Gastrocnemius medialis (tissue), 4 donors: ENCODE measurements at places on chromosomes 1 and 21.

DNA sequence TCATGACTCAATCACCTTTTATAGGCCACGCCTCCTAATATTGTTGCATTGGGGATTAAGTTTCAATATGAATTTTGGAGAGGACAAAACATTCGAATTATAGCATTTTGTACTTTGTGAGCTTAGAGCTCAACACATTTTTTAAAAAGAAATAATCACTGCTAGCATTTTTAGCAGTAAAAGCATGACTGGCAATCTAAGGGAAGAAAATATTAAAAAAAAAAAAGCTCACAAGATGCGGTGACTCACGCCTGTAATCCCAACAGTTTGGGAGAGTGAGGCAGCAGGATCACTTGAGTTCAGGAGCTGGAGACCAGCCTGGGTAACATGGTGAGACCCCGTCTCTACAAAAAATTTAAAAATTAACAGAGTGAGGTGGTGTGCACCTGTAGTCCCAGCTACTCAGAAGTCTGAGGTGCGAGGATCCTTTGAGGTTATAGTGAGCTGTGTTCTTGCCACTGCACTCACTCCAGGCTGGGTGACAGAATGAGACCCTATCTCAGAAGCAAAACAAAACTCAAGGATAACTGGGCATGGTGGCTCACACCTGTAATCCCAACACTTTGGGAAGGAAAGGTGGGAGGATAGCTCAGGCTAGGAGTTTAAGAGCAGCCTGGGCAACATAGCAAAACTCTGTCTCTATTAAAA, 28.8 kb upstream of the DIPK1A start:
- H3K27ac ChIP-seq: no peak overlapping the region
- H3K36me3 ChIP-seq: no peaks in the 10 kb centered on the region
- H3K4me1 ChIP-seq: no peaks in the 10 kb centered on the region
- no peaks in the 10 kb centered on the region for H3K27me3 ChIP-seq
- no peak overlapping the region for H3K4me3 ChIP-seq
- DNase-seq: no peak

DNA sequence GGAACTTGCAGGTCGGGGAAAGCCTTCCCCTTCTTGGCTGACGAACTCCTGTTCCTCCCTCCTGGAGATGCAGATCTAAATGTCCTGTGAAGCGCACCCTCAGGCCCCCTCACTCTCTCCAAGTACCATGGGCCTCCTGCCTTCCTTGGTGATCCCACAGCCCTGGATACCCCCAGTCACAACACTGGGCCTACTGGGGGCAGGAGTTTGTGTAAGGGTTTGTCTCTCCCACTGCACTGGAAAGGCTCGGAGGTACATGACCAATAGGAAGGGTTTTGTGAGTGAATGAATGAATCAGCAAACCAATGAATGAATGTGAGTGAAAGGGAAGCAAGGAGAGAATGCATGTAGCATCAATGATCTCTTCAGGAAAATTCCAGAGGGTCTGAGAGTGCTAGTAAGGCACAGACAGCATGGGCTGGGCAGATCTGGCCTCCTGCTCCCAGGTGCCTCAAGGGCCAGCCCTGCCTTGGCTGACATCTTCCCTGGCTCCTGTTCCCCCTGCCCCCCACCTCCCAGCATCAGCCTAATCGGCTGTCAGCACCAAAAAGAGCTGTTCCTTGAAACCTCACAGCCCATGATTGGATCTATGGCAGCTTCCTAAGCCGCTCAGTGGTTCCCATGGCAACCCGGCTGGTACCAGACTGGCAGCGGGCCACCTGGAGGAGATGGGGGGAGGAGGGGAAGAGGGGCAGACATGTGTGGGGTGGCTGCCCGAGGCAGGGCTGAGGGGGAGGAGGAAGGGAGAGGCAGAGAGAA, 95.8 kb downstream of the VWA5B1 start:
- DNase-seq: no peak
- H3K27me3 ChIP-seq: peaks cover 12% of the 10 kb centered on the region
- no peak overlapping the region for H3K27ac ChIP-seq

DNA sequence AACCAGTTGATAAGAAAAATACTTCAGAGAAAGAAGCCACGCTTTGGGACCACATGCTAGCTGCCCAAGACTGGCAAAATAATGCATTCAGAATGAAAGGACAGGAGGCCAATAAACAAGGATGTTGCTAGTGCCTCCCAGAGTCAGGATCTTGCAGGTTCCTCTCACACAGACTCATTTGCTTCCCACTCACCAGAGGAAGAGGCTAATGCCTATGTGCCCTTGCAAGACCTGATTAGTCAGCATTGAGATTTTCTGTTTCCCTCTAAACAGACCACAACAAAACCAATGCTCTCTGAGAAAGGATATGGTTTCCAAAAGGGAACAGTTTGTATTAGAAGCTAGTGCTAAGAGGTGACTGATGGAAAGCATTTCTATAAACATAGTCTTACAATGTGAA, 85.7 kb downstream of the NRDC start:
- peaks cover 89% of the 10 kb centered on the region for H3K36me3 ChIP-seq
- H3K4me3 ChIP-seq: no peak overlapping the region
- no peaks in the 10 kb centered on the region for H3K4me1 ChIP-seq
- DNase-seq: no peak

DNA sequence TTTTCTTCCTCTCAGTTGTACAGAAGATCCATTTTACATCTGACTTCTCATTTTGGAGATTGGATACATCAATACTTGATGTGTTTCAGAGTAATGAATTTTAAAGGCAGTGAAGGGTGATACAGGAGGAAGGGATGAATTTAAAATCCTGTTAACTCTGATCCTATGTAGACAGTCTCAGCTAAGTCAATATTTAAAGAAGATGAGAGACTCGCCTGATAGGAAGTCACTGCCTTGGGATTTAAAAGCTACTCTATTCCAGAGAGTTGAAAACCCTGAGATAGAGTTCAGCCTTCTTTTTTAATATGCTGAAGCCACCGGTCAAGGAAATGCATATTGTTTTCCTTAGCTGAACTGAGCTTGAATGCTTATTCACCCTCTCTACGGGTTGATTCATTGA, 42.7 kb downstream of the HUNK start:
- DNase-seq: no peak
- H3K36me3 ChIP-seq: no peaks in the 10 kb centered on the region
- H3K27ac ChIP-seq: no peak overlapping the region
- no peaks in the 10 kb centered on the region for H3K4me1 ChIP-seq
- H3K4me3 ChIP-seq: no peak overlapping the region
- no peaks in the 10 kb centered on the region for H3K27me3 ChIP-seq

DNA sequence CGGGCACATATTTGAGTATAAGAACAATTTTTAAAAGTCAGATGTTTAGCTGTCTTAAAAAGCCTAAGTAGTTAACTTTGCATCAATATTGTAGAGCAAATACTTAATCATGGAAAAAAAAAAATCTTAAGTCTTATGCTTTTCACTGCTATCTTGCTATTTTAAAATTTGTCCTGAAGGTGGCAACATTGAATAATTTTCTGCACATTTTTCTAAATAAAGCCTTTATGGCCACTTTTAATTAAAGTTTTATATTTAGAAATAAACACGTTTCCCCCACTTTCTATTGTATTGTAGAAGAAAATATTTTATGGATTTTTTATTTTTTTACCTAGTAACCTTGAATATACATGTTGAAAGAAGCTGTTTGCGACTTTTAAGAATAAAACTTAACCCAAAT, 198.8 kb downstream of the AMY1C start:
- H3K4me3 ChIP-seq: no peak overlapping the region
- H3K36me3 ChIP-seq: no peaks in the 10 kb centered on the region
- DNase-seq: no peak
- H3K27me3 ChIP-seq: no peaks in the 10 kb centered on the region
- no peak overlapping the region for H3K27ac ChIP-seq
- no peaks in the 10 kb centered on the region for H3K4me1 ChIP-seq

- peaks cover 17% of the 10 kb centered on the region for H3K4me1 ChIP-seq
- H3K4me3 ChIP-seq: no peak overlapping the region
- H3K27me3 ChIP-seq: no peaks in the 10 kb centered on the region
- no peaks in the 10 kb centered on the region for H3K36me3 ChIP-seq
These were observed 45.2 kb upstream of the RXRG start for GRCh38 chr1:165490175-165490574.
